ENCODE measurements at places on chromosomes 12 and 14. TPM values are rescaled to one million over a fixed set of nuclear protein-coding genes. Genes with fewer than 3 reads are reported as not detected.
A peak's percentile ranks its signal among the peaks of the same experiment; 100 is the strongest.

Gene CLEC7A
- total RNA-seq, result not detected

Gene LALBA
- total RNA-seq, result not detected

- DNase-seq, result no peak
These were observed 16.6 kb downstream of the RFLNA start for GRCh38 chr12:124311292-124312109.

DNA sequence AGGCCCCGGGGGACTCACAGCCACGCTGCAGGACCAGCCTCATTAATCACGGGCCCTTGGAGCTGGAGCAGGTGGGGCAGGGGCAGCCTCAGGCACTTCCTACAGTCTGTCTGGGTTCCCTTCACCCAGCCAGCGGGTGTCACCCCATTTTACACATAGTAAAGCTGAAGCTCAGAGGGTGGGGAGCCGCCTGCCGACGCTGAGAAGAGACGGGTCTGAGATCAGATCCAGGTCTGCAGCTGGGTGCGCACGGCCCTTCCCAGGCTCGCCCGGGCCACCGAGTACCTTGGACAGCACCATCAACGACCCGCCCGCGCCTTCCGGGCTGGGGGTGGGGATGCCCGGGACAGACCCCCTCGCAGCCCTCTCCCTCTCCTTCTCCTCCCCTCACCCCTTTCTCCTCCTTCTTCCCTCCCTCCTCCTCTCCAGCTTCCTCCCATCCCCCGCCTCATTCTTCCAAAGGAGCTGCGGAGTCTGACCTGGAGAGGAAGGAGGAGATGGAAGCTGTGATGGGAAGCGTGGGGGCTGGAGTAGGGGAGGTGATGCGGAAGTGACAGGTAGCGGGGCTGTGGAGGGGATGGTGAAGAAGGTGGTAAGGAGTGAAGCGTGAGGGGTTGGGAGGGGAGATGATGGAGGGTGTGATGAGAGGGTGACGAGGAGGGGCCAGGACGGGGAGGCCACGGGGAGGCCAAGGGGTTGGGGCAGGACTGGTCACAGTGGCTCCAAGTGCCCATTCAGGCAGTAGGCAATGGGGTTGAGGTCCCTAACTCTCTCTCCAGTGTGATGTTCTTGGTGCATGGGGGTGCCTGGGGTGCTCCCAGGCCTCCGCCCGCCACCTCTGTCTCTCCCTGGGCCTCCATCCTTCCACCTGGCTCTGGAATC is 8.8 kb downstream of the DTX1 start:
- no peak for DNase-seq

- DNase-seq, result no peak
These were observed 480.7 kb downstream of the TMEM132D start for GRCh38 chr12:129423041-129423580.

Gene CAPZA3
- total RNA-seq, result not detected

DNA sequence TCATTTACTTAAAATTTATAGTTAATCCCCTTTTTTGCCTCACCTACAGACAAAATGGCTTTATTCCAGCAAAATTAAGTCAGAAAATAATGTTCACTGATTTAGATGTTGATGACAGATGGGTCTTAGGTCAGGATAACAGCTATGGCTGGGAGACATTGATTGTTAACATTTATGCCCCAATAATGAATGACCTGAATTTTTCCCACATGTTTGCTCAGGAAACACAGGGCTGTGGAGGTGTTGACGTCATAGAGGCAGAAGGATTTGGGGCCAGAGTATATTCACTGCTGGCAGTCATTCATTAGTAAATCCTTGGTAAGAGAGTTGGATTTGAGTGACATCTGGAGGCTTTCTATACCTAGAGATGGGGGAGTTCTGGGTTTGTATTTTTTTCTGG is 121.3 kb downstream of the PDE3A start:
- no peak for DNase-seq

Gene POLE2
- 69.6 TPM for total RNA-seq

DNA sequence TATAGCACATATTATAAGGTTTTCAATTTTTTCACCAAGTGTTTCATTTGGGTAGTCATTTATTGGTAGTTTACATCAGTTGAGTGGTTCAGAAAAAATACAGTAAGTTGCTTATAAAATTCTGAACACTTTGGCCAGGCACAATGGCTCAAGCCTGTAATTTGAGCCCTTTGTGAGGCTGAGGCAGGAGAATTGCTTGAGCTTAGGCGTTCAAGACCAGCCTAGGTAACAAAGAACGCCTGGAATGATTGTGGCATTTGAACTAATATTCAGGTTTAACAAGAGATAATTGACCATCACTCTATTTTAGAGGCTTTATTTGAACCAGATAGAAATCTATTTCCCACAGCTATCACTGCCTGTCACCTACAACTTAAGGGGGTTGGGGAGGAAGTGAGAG is 22.7 kb downstream of the HIF1A start:
- DNase-seq, result no peak

- DNase-seq, result no peak
These were observed 340.9 kb downstream of the AACS start for GRCh38 chr12:125406131-125406530.

- no peak for DNase-seq
These were observed 35.8 kb upstream of the KCNA1 start for GRCh38 chr12:4873947-4874346.

DNA sequence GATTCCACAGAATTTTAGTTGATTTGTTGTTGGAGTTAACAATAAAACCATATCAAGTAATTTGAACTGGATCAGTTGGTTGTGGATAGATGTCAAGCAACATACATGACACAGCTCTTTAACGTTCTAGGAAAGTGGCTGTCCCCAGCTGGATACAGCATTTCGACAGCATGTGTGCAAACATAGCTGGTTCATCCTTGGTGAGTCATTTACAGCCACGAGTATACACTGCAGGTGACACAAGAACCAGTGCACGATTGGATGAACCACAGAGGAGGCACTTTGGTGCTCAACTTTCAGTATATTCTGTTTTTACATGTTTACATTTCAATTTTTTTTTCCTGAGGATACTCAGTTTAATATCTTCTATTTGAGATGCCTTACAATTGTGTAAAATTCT is 242.4 kb downstream of the TMEM117 start:
- DNase-seq, result no peak

Gene ZNF140
- total RNA-seq, result 19.8 TPM

DNA sequence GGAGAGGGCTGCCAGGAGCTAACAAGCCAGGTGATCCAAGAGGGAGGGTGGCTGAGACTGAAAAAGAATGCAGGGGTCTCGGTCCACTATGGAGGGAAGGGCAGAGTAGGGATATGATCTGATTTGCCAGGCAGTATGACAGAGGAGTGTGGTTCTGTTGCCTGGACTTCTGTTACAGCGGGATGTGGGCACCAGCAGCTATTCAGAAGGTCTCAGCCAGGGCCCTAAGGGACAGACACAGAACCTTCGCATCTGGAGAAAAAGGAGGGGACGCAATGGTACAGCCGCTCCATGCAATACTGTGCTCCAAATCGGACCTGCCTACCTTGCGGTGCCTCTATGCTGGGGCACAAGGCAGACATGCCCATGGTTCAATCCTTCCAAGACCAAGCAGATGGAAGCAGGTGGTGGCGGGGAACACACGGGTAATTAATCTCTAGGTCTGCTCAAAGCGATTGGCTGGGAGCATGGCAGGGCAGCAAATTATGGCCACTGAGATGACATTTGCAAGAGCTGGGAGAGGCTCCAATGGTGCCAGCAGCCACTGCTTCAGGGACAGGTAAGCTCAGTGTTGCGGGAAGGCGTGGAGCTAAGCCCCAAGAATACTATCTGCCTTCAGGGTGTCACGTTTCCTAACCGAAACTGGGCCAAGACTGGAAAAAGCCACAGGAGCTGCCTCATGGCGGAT is 185.5 kb downstream of the FOXN3 start:
- peak; percentile 95 for DNase-seq

GRCh38 chr14:36857136-36857535 is 195.5 kb downstream of the PAX9 start:
- no peak for DNase-seq

Gene SYCP3
- not detected for total RNA-seq

GRCh38 chr14:68563251-68564131 is 229.4 kb downstream of the ZFP36L1 start:
- no peak for DNase-seq

DNA sequence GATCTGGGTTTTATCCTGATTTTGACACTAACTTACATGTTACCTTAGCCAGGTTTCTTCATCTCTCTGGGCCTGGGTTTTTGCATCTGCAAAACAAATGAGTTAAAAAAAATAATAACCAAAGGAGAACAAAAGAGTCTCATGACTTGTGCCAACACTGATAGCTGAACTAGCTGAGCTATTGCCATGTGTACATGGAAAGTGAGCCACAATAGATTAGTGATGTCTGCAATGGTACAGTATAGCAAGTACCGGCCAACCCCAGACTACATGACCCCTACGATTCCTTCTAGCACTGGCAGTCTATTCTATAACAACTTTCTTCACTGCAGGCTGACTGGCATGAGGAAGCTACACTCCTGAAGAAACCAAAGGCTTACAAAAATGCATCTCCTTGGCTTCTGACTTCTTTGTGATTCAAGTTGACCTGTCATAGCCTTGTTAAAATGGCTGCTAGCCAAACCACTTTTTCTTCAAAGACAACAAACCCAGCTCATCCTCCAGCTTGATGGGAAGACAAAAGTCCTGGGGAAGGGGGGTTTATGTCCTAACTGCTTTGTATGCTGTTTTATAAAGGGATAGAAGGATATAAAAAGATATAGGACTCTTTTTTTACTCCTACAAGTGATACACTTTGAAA is 123.7 kb downstream of the DAD1 start:
- DNase-seq, result no peak

GRCh38 chr14:36509069-36509917 is 10.7 kb downstream of the NKX2-1 start:
- DNase-seq, result no peak

- DNase-seq, result no peak
These were observed 58.3 kb downstream of the PRIMA1 start for GRCh38 chr14:93729993-93730392.

Gene TPPP2
- not detected for total RNA-seq

Gene ADAM21
- total RNA-seq, result 0.06 TPM

Gene PLD4
- not detected for total RNA-seq

GRCh38 chr12:130972586-130972950 is 18.9 kb downstream of the ADGRD1 start:
- DNase-seq, result no peak

DNA sequence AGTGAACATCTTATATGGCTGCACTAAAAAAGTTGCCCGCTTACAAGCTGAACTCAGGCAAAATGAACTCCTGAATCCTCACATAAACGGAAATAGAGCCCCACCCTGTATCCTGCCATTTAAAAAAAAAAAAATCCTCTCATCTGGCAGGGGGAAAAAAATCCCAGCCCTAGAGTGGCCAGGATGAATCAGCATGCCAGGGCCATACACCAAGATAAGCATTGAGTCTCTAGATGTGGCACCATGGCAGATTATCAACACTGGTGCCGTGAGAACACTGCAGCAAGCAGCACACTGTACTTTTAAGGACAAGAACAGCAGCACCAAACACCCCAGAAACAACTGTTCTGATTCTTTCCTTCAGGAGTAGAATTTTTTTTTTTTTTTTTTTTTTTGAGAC is 65.5 kb downstream of the RASSF3 start:
- no peak for DNase-seq

GRCh38 chr12:94145191-94145983 is 3.0 kb upstream of the PLXNC1 start:
- DNase-seq, result peak; percentile 74

Data from G401 (cell line).